ENCODE measurements at places on chromosomes 5 and 9.

DNA sequence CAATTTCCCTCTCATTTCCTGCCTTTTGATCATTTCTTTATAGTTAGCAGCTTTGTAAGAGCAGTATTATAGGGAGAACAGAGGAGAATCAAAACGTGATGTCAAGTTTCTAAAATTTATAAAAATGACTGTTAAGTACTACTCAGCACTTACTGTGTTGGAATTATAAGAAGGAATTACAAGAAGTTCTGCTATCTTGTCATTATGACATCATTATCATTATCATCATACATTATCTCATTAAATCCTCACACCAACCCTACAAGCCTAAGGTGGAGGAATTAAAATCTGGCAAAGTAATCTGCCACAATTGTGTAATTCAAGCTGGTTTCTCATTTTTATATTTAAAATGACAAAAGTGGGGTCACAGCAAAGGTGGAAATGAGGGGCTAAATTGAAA, 316.2 kb upstream of the CD180 start:
- DNase-seq, result no peak

GRCh38 chr5:103923616-103924168, 361.1 kb upstream of the NUDT12 start:
- DNase-seq, result no peak

- no peak for DNase-seq
Measured at GRCh38 chr9:124084087-124084486, 72.5 kb downstream of the LHX2 start.

- DNase-seq, result no peak
Measured at GRCh38 chr5:10268100-10268499, 18.0 kb downstream of the CCT5 start.

GRCh38 chr5:179852993-179853547, 5.5 kb downstream of the MRNIP start:
- DNase-seq, result no peak

GRCh38 chr5:53069626-53070025, 39.9 kb downstream of the MOCS2 start:
- peak; percentile 72 for DNase-seq

- no peak for DNase-seq
Measured at GRCh38 chr5:103582364-103582763, 19.8 kb upstream of the NUDT12 start.

DNA sequence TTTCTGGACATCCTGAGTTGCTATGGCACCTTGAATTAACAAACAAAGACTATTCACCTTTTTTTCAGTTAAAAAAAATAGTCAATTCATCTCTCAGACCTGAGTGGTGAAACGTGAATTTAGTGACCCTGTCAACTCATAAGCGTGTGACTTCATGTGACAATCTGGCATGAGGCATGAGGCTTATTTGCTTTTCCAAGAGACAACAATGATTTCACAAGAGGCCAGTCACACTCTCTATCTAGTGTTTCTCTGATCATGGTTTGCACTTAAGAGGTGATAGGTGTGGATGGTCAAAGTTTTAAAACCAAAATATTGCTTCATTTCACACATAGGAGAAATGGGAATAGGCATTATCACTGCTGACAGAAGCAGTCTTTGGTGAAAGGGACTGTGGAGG, 559.6 kb upstream of the ACO1 start:
- DNase-seq, result no peak

- DNase-seq, result no peak
Measured at GRCh38 chr9:69140123-69140735, 33.8 kb upstream of the TJP2 start.

DNA sequence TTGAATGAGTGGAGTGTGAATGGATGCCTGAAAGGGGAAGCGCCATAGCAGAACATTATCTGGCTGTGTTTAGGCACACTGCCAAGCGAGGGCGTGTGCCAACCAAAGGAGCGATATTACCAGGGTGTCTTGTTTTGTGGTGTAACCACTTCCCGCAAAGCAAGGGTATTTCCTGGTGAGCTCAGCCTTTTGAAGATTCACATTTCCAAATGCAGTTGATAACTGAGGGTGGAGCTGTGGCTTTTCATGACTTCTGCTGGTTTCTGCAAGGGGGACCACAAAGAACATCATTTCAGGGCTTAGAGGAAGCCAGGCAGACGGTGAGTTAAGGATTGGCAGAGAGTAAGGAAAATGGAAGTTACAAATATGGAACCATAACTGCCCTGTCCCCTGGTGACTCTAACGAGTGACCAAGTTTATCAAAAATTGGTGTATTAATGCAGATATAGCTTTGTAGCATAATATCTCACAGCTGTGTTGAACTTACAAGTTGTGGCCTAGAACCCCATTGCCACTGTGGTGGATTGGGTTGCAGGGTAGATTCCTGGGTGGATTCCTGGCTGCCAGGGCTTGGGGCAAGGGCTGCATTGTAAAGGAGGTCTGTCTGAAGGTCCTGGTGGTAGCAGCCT, 71.4 kb downstream of the RALGPS1 start:
- peak; percentile 89 for DNase-seq

DNA sequence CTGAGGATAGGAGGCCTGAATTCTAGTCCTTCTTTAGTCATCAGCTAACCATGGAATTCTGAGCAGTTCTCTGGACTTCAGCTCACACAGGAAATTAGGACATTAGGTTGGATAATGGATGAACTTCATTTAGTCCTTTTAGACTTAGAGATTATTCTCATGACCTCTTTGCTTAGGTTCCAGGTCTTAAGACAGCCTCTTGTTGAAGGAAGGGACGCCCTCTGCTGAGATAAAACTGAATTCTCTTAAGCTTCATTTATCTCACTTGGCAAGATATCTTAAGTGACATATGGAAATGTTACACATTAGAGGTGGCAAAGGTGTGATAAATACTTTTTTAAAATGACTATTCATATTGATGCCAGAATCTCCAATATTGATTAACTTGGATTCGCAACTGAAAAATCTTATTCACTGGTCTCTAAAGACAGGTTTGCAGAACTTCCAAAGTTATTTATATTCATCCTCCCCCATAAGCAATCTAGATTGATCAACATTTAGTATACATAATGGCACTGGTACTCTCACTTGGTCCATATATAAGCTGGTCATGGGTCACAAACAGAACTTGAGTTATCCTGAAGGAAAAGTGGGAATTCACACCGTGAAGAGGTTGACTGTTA, 16.9 kb upstream of the ZNF366 start:
- DNase-seq, result no peak

- DNase-seq, result no peak
Measured at GRCh38 chr9:131835151-131835910, 95.5 kb upstream of the RAPGEF1 start.

- no peak for DNase-seq
Measured at GRCh38 chr9:82080265-82080664, 91.7 kb downstream of the SPATA31D1 start.

GRCh38 chr9:117796681-117797080, 92.5 kb downstream of the TLR4 start:
- DNase-seq, result no peak

DNA sequence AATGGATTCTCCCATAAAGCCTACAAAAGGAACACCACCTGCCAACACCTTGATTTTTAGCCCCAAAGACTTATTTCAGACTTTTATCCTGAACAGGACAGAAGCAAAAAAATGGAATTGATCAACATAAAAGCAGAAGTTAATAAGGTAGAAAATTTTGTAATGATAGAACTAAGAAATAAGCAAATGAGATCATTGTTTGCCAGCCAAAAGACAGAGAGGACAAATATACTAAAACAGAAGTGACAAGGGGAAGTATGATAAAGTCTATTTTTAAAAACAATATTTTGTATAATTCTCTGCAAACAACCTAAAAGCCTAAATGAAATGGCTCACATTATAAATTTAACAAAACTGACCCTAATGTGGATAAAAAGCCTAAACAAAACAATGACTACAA, 110.5 kb upstream of the PRSS3 start:
- DNase-seq, result no peak

DNA sequence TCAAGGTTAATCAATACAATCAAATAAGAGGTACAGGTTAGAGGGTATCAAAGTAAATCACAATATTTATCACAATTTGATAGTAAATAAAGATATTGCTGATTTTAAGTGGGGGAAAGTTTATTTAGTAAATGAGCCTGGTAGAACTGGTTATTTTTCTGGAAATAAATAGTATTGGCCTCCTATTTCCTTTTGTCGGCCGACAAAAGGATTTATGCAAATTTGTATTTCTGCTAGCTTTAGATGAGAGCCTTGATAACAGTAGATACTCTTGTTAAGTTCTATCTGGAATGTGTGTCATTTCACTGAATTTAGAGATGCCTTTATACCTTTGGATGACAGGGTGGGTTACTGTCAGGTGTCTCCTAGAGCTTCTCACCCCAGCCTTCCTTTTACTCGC, 17.8 kb upstream of the SPATA31E1 start:
- no peak for DNase-seq

GRCh38 chr5:36537724-36538123, 68.7 kb upstream of the SLC1A3 start:
- no peak for DNase-seq

GRCh38 chr9:16320338-16320902, 550.0 kb downstream of the BNC2 start:
- DNase-seq, result no peak

DNA sequence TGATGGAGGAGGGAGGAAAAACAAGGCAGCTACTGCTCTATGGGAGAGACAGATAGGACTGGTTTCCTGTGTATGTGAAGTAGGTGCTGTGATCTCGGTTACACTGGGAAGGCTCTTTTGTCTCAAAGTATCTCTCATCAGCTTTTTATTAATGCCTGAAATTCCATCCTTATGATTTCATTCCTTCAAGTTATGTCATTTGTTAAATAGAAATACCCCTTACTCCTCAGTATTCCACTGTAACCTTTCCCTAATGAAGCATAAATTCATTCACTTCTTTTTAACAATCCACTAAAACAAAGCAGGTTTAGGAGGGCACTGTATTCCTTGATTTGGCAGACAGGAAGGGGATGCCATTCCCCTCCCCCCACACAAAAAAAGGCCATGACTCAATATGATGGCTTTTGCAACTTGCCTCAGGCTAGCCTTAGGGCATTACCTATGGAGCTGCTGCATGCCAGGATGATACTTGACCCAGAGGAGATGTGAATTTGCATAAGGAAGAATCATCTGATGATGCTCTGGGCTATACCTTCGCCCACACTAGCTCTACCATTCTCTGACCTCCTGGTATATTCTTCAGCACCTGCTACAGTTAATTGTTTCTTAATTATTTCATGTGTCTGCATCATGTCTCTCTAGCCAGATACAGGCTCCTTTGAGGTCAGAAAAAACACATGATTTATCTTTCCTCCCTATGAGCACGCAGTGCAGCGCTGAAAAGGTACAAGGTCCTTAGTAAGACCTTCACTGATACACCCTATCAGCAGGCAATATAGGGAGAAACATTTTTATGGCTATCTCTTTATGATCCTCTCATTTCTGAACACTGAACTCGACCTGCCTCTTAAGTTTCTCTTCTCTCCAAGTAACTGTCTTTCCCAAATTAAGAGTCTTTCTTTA, 26.3 kb downstream of the NR3C1 start:
- DNase-seq, result no peak

All from activated naive CD4-positive, alpha-beta T cell treated with anti-CD3 and anti-CD28 coated beads, Interleukin-2, amount 10 ng/mL, durations not matched to agents 7 days and 5 days (primary cell).